Stimulated activated CD4-positive, alpha-beta T cell treated with anti-CD3 and anti-CD28 coated beads, Interleukin-1b, Interleukin-23, amount 100 ng/mL, for 48 hours (primary cell): ENCODE measurements at places on chromosomes 7 and 10.

DNA sequence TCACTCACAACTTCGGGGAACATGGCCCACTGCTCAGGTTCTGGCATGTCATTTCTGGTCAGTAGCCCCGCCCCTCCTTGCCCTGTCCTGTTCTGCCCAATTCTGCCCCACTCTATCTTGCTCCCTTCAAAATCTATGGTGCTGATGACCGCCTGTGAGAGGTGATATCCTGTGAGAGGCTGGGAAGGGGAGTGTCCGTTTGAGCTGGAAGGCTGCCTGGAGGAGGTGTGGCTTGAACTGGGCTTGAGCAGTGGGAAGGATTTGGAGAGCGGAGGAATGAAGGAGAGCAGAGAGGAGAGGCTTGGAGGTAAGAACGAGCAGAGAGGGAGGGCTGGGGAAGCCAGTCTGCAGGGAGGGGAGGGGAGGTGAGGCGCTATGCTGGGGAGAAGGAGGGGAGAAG, 145.3 kb downstream of the RPS24 start:
- no peak for DNase-seq

GRCh38 chr10:122347170-122347841, 27.2 kb upstream of the PLEKHA1 start:
- DNase-seq = no peak

GRCh38 chr7:116212869-116213268, 2.5 kb downstream of the TES start:
- no peak for DNase-seq

GRCh38 chr7:111743244-111743847, 181.1 kb upstream of the IMMP2L start:
- DNase-seq = no peak

DNA sequence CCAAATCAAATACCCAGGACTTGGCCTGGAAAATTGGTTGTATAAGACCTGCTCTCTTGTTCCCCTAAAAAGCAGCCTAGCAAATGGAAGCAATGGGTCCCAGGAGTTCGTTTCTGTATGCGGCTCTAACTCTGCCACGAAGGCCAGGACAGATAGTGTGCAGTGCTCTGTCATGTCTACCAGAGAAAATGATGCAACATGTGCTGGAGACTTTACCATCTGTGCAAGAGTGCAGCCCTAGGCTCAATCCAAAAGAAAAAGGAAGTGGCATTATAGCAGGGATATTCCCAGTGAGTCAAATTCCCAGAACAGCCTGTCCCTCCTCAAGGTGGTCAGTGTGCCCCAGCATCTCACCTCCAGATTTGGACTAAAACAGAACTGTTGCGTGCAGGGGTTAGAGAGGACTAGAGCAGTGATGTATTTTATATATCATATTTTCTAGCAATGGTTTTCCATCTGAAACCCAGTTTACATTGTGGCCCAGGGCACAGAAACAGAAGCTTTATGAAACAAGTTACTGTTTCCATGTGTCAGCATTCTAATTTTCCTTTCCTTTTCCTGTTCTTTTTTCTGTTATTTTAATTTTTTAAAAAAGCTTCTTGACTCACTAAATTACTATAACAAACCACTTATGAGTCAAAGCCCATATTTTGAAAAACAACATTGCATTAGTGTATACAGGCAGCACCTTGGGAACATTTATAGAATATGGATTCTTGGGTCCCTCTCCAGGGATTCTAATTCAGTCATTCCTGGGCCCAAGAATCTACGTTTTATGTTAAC, 311.2 kb downstream of the RNLS start:
- no peak for DNase-seq

GRCh38 chr7:4993471-4993870, 34.5 kb upstream of the MMD2 start:
- DNase-seq = no peak

DNA sequence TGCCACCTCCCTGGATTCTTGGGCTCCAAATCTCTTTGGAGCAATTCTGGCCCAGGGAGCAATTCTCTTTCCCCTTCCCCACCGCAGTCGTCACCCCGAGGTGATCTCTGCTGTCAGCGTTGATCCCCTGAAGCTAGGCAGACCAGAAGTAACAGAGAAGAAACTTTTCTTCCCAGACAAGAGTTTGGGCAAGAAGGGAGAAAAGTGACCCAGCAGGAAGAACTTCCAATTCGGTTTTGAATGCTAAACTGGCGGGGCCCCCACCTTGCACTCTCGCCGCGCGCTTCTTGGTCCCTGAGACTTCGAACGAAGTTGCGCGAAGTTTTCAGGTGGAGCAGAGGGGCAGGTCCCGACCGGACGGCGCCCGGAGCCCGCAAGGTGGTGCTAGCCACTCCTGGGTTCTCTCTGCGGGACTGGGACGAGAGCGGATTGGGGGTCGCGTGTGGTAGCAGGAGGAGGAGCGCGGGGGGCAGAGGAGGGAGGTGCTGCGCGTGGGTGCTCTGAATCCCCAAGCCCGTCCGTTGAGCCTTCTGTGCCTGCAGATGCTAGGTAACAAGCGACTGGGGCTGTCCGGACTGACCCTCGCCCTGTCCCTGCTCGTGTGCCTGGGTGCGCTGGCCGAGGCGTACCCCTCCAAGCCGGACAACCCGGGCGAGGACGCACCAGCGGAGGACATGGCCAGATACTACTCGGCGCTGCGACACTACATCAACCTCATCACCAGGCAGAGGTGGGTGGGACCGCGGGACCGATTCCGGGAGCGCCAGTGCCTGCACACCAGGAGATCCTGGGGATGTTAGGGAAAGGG, 913 bp downstream of the NPY start:
- DNase-seq = no peak

DNA sequence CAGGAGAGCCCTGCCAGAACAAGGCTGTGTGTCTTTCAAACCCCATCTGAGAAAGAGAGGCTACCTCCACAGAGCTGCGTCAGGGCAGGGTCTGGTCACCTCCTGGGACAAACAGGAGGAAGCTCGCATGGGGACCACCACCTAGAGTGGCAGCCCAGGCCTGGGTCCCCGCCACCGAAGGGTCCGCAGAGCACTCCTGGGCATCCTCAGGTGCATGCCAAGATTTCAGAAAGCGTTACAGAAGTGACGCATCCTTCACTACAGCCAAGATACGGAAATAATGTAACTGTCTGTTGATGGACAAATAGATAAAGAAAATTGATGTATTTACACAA, 42.6 kb downstream of the GSDME start:
- DNase-seq = no peak

DNA sequence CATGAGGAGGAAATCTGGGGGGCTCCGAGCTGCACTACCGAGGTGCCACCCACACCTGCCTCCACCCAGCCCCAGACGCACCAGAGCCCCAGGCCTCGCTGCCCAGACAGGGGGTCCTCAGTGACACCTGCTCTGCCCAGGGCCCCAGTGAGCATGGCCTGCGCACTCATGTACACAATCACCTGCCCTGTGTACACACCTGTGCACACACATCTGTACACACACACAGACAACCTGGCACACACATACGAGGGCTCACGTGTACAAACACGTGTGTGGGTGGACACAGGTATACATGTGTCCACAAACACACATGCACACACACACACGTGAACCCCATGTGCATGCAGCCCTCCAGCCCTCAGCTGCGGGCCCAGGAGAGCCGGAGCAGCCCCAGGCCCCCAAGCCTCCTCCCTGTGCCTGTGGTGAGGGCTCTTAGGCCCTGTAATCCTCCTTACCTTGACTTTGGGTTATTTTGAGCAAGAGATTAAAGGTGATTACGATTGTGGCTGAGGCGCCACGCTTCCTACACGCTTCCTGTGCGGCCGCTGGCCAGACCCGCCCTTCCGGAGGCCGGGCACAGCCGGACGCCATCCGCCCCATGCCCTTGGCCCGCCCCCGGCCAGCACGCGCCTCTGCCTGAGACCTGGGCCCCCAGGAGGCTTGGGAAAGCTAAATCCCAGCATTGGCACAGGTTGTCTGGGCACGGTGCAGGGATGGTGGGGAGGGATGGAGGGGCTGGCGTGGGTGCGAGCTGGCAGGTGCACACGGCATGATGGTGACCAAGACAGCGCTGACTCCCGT, 71.9 kb downstream of the ELFN1 start:
- no peak for DNase-seq

- DNase-seq = peak; percentile 6
Measured at GRCh38 chr10:4285121-4285520, 500.1 kb upstream of the KLF6 start.

DNA sequence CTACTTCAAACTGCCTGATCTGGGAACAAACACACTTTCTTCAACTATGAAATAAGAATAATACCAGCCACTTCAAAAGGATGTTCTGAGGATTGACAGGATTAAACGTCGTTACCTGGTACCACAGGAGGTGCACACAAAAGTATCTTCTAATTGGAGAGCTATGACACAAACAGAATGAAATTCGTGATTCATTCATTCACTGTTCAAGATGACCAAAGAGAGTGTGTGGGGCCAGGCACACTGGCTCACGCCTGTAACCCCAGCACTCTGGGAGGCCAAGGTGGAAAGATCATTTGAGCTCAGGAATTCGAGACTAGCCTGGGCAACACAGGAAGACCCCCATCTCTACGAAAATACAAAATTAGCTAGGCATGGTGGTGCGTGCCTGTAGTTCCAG, 50.9 kb downstream of the SFMBT2 start:
- no peak for DNase-seq

- DNase-seq = no peak
Measured at GRCh38 chr10:129962031-129962871, 1.8 kb downstream of the EBF3 start.

- DNase-seq = no peak
Measured at GRCh38 chr7:140661124-140661523, 11.6 kb upstream of the ADCK2 start.

DNA sequence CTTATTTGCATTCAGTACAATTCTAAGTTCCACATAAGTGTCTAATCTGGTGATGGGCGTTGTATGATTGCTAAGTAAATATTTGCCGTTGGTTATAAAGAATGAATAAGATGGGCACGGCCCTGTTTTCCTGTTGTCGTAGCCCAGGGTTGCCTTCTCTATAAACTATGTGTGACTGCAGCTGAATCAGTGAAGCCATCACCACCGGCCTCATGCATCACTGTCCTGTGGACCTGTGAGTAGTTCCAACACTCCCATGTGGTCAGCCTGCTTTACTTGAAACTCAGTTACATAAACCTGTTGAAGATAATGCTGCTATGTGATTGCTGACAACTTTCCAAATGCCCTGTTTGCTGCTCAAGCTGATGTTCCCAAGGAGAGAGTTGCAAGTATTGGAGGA, 21.6 kb upstream of the KLF6 start:
- DNase-seq = peak; percentile 43

DNA sequence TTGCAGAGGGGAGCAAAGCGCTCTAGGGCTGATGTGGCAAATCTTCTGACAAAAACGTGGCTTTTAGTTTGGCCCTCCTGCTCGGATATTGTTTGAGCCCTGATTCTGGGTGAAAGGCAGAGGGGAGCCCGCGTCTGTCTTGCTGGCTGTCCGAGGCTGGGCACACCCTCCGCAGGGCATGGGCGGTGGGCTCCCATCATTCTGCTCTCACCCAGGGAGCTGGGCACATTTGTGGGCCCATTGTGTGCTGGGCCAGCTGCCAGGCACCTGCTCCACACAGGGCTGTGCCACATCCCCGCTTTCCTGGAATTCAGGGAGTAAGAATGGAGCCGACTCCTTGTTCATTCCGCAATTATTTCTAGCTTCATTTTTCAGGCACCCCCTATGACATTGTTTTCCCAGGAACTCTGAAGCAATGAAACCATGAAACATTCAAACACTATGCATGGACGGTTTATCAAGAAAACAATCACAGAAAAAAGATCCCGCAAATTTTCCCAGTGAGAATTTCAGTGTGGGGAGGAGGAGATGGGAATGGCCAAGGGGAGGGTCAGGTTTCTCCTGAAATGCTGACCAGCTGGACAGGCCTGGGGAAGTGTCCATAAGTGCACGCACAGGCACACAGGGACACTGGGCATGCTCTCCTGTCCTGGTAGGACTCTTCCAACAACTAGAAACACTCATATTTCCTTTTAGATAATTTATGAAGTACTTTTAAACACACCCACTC, 341.1 kb downstream of the CXCL12 start:
- no peak for DNase-seq

DNA sequence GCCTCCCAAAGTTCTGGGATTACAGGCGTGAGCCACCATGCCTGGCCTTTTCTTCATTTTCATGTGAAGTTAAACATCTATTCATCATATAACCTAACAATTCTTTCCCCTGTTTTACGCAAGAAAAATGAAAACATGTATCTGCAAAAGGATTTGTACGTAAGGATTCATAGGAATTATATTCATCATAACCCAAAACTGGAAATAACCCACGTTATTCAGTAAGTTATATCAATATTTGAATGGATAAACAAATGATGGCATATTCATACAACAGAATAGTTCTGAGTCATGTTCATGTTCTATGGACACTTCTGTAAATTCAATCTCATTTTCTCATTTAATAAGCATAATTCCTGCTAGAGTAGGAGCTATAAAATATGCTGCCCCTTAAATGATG, 35.2 kb upstream of the CAV2 start:
- no peak for DNase-seq

- DNase-seq = no peak
Measured at GRCh38 chr7:10225275-10225674, 748.4 kb upstream of the PHF14 start.

- DNase-seq = no peak
Measured at GRCh38 chr10:128851281-128851680, 615.8 kb upstream of the MGMT start.

DNA sequence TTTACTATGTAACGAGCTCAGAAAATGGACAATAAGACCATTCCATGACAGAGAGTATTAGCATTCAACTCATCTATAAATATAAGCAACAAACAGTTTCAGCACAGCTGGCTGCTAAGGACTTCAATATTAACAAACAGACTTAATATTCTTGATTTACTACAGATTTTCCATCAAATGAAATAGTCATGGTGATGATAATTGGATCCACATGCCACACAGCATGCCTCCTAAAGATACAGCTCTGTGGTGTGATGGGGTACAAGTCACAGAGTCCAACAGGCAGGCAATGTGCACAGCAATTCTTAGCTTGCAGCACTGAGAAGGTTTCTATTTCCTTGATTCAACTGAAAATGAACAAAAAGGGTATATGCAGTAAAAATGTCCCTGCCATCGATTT, 54.0 kb downstream of the DOCK4 start:
- no peak for DNase-seq

DNA sequence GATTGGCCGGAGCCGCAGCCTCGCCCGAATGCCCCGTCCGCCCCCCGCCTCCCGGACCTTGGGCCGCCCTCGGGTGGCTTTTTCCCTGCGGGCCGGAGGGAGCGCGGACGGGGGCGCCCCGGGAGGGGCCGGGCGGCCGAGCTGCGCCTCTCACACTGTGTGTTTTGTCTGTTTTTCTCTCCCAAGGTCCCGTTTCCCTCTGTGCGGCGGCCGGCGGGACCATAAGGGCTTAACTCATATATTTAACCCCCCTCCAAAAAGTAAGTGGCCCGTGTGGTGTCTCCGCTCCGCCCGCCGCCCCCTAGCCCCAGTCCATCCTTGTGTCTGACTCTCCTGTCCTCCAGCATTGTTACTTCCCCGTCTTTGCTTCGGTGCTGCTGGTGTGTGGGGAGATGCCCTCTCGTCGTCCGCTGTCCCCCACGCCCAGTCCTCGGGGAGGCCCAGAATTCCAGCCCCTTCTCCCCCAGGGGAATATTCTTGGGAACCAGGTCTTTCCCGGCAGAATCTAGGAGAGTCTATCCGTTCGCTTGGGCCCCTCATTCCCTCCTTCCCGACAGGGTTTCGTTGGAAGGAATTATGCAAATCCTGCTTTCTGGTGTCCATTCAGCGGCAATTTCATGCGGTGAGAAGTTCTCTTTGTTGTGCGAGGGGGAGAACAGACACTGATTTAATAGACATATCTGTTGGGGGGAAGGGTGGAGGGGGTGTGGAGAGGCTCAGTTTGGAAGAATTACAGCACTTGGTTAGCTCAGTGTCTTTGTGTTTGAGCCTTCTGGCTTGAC, 1.3 kb downstream of the LCOR start:
- peak; percentile 5 for DNase-seq

- DNase-seq = no peak
Measured at GRCh38 chr7:70782796-70783195, 349.1 kb upstream of the GALNT17 start.
